ENCODE measurements at places on chromosomes 13 and 19. TPM values are rescaled to one million over a fixed set of nuclear protein-coding genes. Genes with fewer than 3 reads are reported as not detected.

- DNase-seq, result no peak
- H3K27me3 ChIP-seq, result no peaks in the 10 kb centered on the region
- H3K4me1 ChIP-seq, result peaks cover 14% of the 10 kb centered on the region
- H3K4me3 ChIP-seq, result no peak overlapping the region
- peaks cover 27% of the 10 kb centered on the region for H3K36me3 ChIP-seq
- H3K27ac ChIP-seq, result no peak overlapping the region
Observed at GRCh38 chr19:18070181-18070580, 16.6 kb downstream of the IL12RB1 start.

GRCh38 chr13:51955816-51956603 is 55.2 kb downstream of the ATP7B start:
- peaks cover 26% of the 10 kb centered on the region for H3K4me1 ChIP-seq
- no peaks in the 10 kb centered on the region for H3K27me3 ChIP-seq
- H3K4me3 ChIP-seq, result no peak overlapping the region
- H3K36me3 ChIP-seq, result no peaks in the 10 kb centered on the region
- DNase-seq, result no peak

DNA sequence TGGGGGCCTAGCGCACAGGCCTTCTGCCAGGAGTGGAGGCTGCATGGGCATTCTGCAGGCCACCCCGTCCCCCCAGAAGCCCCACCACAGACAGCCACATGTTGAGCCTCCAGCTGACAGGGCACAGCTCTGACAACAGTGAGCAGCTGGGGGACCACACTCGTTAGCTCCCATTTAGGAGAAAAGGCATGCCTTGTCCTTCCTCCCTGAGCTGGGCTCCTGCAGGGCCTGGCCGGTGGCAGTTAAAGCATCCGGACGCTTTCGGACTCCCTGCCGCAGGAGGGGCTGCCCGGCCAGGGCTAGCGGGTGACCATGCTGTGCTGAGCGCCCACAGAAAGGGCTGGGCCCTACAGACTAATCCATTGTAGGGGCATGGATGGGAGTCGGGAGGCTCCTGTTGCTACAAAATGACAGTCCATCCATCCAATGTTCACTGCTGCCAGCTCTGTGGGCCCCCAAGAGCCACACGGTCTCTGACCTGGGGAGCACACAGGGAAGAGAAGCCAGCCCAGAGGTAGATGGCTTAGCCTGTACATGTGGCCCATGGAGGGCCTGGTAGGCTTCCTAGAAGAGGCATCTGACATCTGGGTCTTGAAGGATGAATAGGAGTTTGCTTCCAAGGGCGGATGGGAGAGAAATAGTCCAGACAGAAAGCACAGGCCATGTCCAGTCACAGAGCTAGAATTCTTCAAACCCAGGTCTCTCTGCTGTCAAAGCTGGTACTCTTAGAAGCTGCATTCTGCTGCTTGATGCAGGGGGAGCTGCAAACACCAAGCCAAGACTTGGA is 116.5 kb upstream of the VSTM2B start:
- no peak for DNase-seq
- H3K27ac ChIP-seq, result no peak overlapping the region
- no peaks in the 10 kb centered on the region for H3K27me3 ChIP-seq
- no peaks in the 10 kb centered on the region for H3K36me3 ChIP-seq

DNA sequence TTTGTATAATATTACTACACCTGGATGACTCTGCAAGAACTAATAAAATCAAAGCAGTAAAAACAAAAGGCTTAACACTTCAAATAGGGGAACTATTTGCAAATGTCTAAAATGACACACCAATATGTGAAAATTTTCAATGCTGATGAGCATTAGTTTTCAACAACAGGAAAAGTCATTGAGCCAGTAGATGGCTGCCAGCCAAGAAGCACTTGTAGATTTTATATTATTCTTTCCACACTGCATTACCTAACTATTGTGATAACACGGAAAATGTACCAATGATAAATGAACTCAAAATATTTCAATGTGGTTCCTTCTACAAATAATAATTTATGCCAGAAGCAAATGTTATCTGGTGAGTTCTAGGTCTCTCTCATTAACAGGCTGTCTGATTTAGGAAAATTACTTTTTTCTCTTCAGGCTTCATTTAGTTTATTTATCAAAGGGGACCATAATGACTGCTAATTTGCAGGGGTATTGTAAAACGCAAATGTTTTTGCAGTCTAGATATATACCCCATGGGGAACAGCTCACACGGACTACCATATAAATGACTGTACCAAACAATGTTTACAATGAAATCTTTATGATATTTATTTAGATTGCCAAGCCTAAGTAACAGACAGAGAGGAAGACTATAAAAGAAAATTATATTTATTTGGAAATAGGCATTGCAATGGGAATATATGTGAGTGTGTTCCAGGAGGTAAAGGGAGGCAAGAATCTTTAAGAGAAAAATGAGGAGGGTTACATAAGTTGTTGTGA is 407.8 kb downstream of the LIG4 start:
- H3K4me3 ChIP-seq, result no peak overlapping the region
- H3K27ac ChIP-seq, result no peak overlapping the region
- no peaks in the 10 kb centered on the region for H3K27me3 ChIP-seq
- H3K4me1 ChIP-seq, result no peaks in the 10 kb centered on the region
- DNase-seq, result no peak
- no peaks in the 10 kb centered on the region for H3K36me3 ChIP-seq

The LYL1 gene
- total RNA-seq, result 2.5 TPM

- no peaks in the 10 kb centered on the region for H3K4me1 ChIP-seq
- H3K27me3 ChIP-seq, result no peaks in the 10 kb centered on the region
- no peak overlapping the region for H3K27ac ChIP-seq
- no peaks in the 10 kb centered on the region for H3K36me3 ChIP-seq
Observed at GRCh38 chr13:71210861-71211260, 656.1 kb downstream of the DACH1 start.

The LAIR2 gene
- total RNA-seq, result 1.4 TPM

The FGF14 gene
- not detected for total RNA-seq

The OLFM4 gene
- total RNA-seq, result not detected

DNA sequence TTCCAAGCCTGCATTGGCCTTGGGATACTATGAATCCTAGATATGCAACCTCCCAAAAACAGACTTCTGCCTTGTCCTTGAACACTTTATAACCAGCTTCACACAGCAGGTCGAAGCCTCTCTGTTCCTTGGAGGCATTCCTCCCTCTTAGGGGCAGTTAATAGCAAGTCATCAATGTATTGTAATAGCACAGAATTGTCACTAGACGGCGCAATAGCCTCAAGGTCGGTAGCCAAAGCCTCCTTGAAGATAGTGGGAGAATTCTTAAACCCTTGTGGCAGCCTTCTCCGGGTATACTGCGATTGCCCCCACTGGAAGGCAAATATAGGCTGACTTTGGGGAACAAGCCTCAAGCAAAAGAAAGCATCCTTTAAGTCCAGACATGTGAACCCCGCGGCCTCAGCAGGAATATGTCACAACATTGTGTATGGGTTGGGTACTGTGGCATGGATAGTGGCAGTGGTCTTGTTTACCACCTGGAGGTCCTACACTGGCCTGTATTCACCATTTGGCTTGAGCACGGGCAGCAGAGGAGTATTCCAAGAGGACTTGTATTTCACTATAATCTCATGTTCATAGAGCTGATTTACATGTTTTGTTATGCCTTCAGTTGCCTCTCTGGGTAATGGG is 61.1 kb downstream of the ZNF431 start:
- no peak overlapping the region for H3K4me3 ChIP-seq
- peak; percentile 2 for DNase-seq
- no peaks in the 10 kb centered on the region for H3K4me1 ChIP-seq
- no peak overlapping the region for H3K27ac ChIP-seq
- no peaks in the 10 kb centered on the region for H3K27me3 ChIP-seq

DNA sequence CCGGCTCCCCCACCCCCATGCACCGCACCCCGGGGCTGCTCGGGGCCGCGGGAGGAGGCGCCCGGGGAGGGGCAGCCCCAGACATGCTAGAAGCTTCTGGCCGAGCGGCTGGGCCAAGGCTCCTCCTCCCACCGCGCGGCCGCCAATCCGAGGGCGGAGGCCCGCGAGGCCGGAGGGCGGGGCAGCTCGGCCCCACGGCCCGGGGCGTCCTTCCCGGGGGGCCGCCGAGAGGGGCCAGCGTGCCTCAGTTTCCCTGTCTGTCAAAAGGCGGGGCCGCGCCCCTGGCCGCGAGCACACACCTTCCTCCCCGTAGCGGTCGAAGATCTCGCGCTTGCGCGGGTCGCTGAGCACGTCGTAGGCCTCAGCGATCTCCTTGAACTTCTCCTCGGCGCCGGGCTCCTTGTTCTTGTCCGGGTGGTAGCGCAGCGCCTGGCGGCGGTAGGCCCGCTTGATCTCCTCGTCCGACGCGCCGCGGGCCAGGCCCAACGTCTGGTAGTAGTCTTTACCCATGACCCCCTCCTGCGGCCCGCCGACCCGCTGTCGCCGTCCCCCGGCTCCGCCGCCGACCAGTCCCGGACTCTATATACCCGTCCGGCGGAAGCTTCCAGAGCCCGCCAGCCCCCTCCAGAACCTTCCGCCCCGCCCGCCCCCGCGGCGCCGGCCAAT is at the start of gene DNAJB1:
Gene DNAJB1, minus strand, starts transcription at position 558 of the 666 bp plus-strand sequence. Its CDS starts 48 bp downstream, at position 510.
- peaks cover 35% of the 10 kb centered on the region for H3K36me3 ChIP-seq
- H3K27ac ChIP-seq, result peak within 1 kb of the TSS; percentile 98
- peaks cover 80% of the 10 kb centered on the region for H3K4me1 ChIP-seq

The NAA16 gene
- total RNA-seq, result 23.3 TPM

GRCh38 chr19:2099937-2100718 is 3.4 kb downstream of the IZUMO4 start:
- no peak for DNase-seq
- no peak overlapping the region for H3K4me3 ChIP-seq
- no peaks in the 10 kb centered on the region for H3K27me3 ChIP-seq
- peaks cover 11% of the 10 kb centered on the region for H3K36me3 ChIP-seq
- no peak overlapping the region for H3K27ac ChIP-seq

GRCh38 chr13:26025771-26026170 is 26.0 kb downstream of the SHISA2 start:
- H3K27ac ChIP-seq, result no peak overlapping the region
- H3K4me1 ChIP-seq, result no peaks in the 10 kb centered on the region
- no peaks in the 10 kb centered on the region for H3K36me3 ChIP-seq
- no peak overlapping the region for H3K4me3 ChIP-seq

- peaks cover 11% of the 10 kb centered on the region for H3K4me1 ChIP-seq
- peak overlapping the region; percentile 73 for H3K27ac ChIP-seq
- no peaks in the 10 kb centered on the region for H3K27me3 ChIP-seq
- no peaks in the 10 kb centered on the region for H3K36me3 ChIP-seq
- peak overlapping the region; percentile 76 for H3K4me3 ChIP-seq
Observed at GRCh38 chr13:60164234-60164889, 634 bp upstream of the DIAPH3 start.

- no peak for DNase-seq
- H3K4me1 ChIP-seq, result peaks cover 27% of the 10 kb centered on the region
- H3K4me3 ChIP-seq, result peak overlapping the region; percentile 22
- H3K36me3 ChIP-seq, result peaks cover 15% of the 10 kb centered on the region
Observed at GRCh38 chr19:41395355-41395754, 1.8 kb downstream of the EXOSC5 start.

DNA sequence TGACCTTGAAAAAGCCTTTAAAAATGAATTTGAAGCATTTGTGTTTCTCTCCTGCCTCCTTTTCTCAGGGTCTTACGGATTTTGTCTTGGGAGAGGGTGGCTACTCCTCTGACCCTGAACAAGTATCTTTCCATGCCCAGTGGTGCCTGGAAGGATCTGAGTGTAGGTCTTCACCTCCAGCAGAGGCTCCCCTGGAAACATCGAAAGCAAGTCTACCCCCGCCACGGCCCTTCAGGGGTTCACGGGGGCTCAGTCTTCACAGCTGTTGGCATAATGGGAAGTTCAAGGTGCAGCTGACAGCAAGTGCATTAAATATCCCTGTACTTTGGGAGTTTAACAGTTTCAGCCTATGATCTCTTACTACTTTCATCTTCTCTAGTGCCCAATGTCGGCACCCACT is 42.7 kb upstream of the SLC15A1 start:
- H3K4me3 ChIP-seq, result no peak overlapping the region
- no peaks in the 10 kb centered on the region for H3K4me1 ChIP-seq
- no peak for DNase-seq
- peaks cover 23% of the 10 kb centered on the region for H3K36me3 ChIP-seq

- DNase-seq, result no peak
- H3K27me3 ChIP-seq, result no peaks in the 10 kb centered on the region
- no peaks in the 10 kb centered on the region for H3K4me1 ChIP-seq
- peaks cover under 1% of the 10 kb centered on the region for H3K36me3 ChIP-seq
Observed at GRCh38 chr13:95756072-95756471, 79.1 kb downstream of the DNAJC3 start.

The VASP gene
- 170 TPM for total RNA-seq

The URAD gene
- not detected for total RNA-seq

The ABCA7 gene
- 39.5 TPM for total RNA-seq

DNA sequence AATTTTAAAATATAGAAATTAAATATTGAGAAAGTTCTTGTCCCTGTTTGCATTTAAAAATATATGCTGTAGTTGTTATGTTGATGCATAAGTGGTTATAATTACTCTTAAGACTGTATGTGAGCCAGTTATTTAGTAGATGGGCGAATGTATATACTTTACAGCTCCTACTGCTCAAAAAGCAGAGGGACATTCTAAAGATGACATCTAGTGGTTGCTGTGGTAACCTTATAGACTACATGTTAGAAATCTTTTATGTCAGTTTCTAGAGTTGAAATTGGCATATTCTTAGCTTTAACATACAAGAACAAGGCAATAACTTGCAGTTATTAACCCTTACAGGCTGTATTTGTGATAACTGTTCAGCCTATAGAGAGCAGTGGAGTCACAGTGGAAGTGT is 160.5 kb downstream of the OLFM4 start:
- no peaks in the 10 kb centered on the region for H3K36me3 ChIP-seq
- H3K27ac ChIP-seq, result no peak overlapping the region
- no peaks in the 10 kb centered on the region for H3K27me3 ChIP-seq
- no peaks in the 10 kb centered on the region for H3K4me1 ChIP-seq
- DNase-seq, result no peak
- H3K4me3 ChIP-seq, result no peak overlapping the region

DNA sequence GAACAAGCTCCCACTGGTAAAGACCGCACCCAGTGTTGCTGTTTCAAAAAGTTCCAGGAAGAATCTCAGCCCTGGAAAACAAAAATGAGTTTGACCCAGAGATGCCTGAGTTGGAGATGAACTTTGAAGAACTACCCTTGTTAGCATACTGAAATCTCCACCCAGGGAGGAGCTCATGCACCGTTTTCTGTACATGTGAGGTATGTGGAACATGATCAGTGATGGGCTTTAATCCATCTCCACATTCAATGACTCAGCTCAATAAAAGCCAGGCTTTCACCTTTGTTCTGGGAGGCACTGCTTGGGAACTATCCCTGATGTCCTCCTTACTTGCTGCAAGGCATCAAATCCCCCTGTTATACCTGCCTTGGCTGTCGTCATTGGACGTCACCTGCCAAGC is 279.9 kb downstream of the UQCRFS1 start:
- no peak overlapping the region for H3K27ac ChIP-seq
- H3K4me1 ChIP-seq, result no peaks in the 10 kb centered on the region
- no peaks in the 10 kb centered on the region for H3K36me3 ChIP-seq
- no peak overlapping the region for H3K4me3 ChIP-seq

Data from CD8-positive, alpha-beta memory T cell (primary cell).